ENCODE measurements at places on chromosomes 7 and 10.

GRCh38 chr10:71045204-71045809, 156.9 kb upstream of the PCBD1 start:
- no peak for DNase-seq

- DNase-seq = no peak
Observed at GRCh38 chr10:108365541-108365940, 1201.0 kb upstream of the SORCS1 start.

DNA sequence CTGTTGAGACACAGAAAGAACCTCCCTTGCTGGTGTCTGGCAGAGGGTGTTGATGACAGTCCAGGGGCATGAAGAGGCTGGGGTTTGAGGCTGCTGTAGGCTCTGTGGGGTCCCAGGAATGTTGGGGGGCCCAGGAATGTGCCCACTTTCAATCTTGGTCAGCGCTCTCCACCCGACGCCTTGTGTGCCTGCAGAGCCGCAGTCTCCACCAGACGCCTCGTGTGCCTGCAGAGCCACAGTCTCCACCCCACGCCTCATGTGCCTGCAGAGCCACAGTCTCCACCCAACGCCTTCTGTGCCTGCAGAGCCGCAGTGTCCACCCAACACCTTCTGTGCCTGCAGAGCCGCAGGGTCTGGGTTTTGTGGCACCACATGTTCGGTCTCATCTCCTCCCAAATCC, 84.0 kb downstream of the ADARB2 start:
- no peak for DNase-seq

GRCh38 chr7:28502408-28502807, 90.1 kb downstream of the CREB5 start:
- DNase-seq = no peak

DNA sequence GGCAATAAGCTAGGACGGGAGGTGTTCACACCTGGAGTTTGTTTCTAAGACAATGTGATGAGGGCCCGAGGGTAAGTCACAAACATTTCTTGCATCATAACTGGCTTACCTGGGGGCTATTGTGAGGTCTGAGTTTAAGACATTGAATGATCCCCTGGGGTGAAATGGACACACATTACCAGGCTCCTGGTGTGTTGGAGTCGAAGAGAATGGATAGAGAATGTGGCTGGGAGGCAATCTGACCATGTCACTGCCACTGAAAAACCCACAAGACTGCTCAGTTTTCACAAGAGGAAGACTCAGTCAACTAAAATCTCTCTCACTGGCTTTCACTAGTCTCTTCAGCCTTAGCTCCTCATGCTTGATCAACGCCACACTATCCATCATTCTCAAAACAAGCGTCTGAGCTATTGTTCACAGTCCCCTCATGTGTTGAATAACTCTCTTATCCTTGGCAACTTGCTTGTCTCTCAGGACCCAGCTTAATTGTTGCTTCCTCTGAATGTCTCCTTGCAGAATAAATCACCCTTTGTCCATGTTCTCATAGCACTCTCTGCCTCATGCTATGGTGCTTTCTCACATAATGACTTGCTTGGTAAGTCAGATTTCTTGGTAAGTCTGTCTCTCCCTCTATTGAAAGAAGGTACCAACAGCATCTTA, at the start of gene C10orf120:
C10orf120 (minus strand) TSS at position 51 of the 660 bp plus-strand sequence. CDS start 56 bp downstream, outside the sequence.
- DNase-seq = no peak

DNA sequence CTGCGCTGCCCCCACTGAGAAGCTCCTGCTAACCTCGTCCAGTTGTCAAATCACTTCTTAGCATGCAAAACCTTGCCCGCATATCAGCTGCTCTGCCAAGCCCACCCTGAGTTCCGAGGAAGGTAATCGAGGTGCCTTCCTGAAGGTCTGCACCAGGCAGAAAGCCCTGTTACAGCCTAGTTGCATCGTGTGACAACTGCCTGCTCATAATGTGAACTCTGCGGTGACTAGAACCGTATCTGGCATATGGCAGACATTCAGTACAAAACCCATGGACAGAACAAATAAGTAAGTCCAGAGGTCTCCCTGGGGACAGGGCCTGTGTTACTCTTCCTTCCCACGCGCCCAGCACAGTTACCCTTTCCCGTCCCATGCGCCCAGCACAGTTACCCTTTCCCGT, 394.3 kb downstream of the DNAJB6 start:
- DNase-seq = no peak

- DNase-seq = no peak
Observed at GRCh38 chr7:35253460-35253709, 515 bp downstream of the TBX20 start.

GRCh38 chr7:94212160-94212559, 182.5 kb upstream of the COL1A2 start:
- DNase-seq = no peak

DNA sequence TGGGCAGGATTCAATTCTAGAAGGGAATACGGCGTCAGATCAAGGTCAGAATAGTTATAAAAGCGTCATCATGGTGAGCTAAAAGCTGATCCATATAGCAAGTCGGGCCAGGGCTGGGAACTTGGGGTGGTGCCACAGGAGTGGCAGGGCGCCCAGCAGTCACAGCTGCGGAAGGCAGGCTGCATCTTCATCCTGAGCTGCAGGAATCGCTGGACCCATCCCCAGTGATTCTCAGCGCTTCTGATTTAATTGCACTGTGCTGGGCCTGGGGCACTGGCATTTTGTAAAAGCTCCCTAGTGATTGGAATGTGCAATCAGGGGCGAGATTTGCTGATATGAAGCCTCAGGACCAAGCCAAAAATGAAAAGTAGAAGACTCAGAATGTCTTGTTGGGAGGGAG, 135.3 kb downstream of the CTTNBP2 start:
- DNase-seq = no peak

GRCh38 chr7:130838738-130839137, 104.7 kb upstream of the KLF14 start:
- DNase-seq = no peak

DNA sequence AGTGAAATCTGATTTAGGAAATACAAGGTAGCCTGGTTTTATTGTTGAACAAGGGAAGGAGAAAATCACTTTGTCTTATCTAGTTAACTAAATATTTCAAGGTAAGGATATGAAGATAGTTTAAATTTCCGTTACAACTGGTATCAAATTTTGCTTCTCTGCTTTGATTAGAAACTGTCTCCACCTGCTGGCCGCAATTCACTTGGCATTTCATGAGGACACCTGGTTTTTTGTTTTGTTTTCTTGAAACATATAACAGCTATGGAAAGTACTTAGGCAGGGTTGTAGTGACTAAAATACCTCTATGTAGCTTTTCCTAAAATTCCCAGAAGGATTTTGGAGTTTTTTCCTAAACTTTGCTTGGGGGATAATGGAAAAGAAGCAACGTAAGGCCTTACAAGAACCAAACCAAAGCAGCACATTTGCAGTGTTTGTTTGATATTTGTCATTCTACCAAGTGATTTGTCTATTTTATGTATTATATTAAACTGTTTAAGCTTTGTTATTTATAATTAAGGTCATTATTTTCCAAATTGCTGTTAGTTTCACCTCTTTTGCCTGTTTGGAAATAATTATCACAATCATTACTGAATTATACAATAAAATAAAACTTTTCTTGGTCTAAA, 73.6 kb downstream of the AHCYL2 start:
- peak; percentile 40 for DNase-seq

DNA sequence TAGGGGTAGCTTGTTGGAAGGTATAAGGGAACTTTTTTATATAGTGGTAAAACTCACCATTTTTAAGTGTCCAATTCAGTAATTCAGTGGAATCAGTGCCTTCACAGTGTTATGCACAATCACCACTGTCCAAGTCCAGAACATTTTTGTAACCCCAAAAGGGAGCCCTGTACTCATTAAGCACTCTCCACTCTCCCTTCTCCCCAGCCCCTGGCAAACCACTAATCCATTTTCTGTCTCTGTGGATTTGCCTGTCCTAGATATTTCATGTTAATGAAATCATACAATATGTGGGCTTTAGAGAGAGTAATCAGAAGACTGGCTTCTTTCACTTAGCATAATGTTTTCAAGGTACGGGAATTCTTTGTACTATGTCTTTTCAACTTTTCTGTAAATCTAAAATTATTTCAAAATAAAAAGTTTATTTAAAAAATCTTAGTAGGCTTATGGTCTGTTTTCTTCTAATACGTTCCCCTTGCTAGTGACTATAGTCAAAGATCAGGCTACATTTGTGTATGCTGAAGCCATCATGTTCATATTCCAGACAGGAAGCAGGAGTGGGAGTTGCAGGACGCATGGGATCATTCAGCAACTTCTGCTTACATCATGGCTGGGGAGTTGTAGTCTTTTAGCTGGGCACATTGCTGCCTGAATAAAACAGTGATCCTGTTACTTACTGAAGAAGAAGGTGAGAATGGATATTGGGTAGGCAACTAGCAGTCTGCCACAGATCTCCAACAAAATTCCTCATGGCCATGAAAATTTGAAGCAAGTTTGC, 35.4 kb upstream of the TAX1BP1 start:
- no peak for DNase-seq
